ENCODE measurements at places on chromosomes 5 and 9.
A peak's percentile ranks its signal among the peaks of the same experiment; 100 is the strongest.

GRCh38 chr5:137206030-137206715, 293.0 kb downstream of the SPOCK1 start:
- DNase-seq: no peak

- DNase-seq: no peak
Observed at GRCh38 chr5:178793151-178793550, 62.7 kb upstream of the ZNF354A start.

GRCh38 chr5:39148983-39149534, 70.3 kb downstream of the FYB1 start:
- DNase-seq: no peak

DNA sequence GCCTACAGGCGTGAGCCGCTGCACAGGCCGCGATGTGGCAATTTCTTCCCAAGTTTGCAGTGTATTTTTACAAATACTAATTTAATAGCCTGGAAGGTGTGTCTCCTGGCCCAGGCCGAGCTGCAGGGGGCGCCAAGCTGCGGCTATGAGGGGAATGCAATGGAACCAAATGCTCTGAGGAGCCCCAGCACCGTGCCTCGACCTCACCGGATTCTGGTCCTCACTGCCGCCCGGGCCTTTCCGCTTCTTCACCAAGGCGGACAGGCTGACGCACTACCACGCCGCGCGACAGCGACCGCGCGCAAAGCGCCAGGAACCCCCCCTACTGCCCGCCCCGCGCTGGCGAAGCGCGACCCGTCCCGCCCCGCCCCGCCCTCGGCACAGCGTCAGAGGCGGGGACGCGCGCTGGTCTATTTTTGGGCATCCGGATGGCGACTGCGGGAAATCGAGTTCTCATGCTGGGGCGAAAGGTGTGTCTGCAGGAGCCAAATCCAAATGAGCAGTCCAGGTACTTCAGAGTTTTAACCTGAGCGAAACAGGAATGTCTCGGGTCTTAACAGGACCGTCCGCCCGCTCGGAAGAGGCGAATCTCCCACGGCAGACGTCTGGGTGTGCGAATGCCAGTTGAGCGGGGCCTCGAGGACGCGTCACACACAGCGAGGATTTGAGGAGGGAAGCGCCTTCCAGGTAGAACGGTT, 31.7 kb upstream of the PRXL2C start:
- peak; percentile 65 for DNase-seq

DNA sequence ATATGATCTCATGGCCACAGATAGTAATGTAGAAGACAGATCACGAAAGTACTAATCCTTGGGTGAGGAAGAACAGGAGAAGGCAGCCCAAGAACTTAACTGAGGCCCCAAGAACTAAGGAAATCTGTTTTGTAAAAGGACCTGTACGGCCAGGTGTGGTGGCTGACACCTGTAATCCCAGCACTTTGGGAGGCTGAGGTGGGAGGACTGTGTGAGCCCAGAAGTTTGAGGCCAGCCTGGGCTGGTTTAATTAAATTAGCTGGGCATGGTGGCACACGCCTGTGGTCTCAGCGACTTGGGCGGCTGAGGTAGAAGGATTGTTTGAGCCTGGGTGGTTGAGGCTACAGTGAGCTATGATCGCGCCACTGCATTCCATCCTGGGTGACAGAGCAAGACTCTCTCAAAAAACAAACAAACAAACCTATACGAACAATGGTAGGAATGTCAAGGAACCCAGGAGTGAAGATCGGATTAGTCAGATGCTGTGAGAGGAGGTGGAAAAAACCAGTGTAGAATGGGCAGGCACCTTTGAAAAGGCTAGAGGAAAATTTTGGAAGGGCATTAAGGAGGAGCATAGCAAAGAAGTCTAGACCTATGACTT, 283.8 kb upstream of the DMRT1 start:
- DNase-seq: no peak

DNA sequence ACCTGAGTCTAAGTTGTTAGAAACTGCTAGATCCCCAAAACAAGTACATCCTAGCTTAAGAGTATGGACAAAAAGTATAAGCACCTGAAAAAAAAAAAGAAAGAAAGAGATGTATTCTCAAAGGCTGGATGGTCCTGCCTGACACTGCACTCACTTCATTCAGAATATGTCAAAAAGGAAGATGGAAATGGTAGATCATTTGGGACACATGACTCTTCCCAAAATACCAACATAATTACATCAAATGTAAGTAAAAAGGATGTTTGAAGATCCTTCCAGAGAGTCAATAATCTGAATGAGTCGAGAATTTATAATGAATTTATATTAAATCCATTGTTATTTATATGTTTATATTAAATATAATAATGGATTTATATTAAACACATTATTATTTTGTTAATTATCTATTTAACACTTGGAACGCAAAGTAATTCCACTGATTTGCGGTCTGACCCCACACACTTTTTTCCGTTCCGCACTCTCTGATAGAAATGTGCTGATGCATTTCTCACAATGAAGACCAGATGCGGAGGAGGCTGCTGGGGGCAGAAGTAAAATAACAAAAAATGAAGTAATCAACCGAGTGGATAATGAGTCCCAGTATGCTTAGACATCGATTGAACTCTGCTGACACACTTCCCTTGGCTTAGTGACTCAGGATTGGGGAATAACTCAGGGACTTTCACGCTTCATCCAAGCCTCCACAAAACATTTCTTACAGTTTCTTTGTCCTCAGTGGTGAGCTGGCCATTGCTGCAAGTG, 201.2 kb downstream of the ADAMTS12 start:
- DNase-seq: no peak

DNA sequence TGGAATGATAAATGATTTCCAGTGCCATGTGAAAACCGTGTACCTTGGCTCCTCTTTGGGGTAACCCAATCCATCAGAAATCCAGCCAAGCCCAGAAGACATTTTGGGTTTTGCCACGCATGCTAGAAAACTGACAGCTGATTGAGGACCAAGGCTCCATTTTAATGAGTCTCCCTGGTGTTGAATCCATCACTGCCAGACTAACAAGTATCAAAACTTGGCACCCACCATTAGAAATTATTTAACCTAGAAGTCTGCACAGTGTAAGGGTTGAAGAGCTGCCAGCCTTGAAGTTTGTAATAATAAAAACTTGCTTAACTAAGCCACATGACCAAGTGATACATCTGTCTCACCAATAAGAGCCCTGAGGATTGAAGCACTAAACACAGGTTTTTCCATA, 369.9 kb downstream of the DNAH5 start:
- no peak for DNase-seq

DNA sequence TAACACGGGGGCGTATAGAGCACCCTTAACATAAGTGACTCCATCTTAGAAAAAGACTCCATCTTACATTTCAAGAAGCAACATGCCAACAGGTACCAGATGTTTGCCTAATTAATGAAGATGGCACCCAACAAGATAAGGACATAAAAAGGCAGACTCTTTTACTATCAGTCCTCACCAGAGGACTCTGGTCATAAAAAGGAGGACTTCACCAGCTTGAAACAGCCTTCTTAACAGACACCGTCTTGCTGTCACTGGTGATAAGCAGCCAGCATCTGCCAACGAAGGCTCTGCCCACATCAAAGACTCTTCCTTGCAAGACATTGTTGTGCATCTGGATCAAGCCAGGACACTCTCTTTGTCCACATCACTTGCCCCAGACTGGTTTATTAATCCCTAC, 80.3 kb downstream of the S1PR3 start:
- no peak for DNase-seq

- DNase-seq: no peak
Observed at GRCh38 chr5:144710637-144711036, 540.0 kb downstream of the KCTD16 start.

- DNase-seq: no peak
Observed at GRCh38 chr5:110063640-110064602, 374.2 kb downstream of the MAN2A1 start.

DNA sequence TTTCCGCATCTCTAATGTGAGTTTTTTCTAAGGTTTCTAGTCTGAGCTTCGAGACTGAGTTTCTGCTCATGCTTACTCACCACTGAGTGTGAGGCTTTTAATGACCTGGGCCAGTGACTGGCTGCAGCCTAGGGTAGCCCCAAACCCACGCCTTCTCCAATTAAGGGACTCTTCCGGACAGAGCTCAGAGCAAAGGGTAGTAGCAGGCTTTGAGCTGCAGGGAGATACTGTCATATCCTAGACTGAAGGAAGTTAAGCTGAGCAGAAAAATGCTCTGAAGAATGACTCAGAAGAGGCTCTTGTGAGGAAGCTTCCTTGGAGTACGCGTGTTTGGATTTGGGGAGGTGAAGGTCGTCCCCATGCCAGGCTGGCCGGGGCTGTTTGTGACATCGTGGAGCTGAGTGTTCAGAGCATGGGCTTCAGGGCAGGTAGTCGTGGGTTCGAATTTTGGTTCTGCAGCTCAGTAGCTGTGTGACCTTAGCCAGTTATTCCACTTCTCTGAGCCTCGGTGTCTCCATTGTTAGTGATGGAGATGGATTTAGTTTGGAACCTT, 3.5 kb downstream of the USP20 start:
- peak; percentile 39 for DNase-seq

DNA sequence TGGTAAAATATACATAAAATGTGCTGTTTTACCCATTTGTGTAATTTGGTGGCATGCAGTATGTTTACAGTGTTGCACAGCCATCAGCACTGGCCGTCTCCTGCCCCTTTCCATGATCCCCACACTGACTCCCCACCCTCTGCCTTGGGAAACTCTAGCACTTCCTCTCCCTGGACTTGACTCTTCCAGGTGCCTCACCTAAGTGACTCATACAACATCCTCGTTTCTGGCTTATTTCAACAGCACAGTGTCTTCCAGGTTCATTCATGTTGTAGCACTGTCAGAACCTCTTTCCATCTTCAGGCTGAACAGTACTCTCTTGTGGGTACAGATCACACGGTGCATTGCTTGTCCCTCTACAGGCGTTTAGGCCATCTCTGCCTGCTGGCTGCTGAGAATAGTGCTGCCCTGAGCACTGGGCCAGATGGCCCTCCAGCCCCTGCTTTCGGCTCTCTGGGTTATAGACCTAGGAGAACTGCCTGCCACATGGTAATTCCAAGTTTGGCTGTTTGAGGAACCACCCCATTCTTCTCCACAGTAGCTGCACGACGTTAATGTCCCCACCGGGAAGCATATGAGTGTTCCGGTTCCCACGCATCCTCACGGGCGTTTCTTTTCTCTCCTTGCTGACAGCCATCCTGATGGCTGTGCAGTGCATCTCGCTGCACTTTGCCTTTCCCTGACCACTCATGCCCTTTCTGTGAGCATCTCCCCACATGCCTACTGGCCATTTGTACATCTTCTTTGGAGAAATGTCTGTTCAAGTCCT, 211.8 kb downstream of the FANCC start:
- DNase-seq: no peak

GRCh38 chr9:121494192-121494591, 5.5 kb downstream of the GGTA1 start:
- no peak for DNase-seq

DNA sequence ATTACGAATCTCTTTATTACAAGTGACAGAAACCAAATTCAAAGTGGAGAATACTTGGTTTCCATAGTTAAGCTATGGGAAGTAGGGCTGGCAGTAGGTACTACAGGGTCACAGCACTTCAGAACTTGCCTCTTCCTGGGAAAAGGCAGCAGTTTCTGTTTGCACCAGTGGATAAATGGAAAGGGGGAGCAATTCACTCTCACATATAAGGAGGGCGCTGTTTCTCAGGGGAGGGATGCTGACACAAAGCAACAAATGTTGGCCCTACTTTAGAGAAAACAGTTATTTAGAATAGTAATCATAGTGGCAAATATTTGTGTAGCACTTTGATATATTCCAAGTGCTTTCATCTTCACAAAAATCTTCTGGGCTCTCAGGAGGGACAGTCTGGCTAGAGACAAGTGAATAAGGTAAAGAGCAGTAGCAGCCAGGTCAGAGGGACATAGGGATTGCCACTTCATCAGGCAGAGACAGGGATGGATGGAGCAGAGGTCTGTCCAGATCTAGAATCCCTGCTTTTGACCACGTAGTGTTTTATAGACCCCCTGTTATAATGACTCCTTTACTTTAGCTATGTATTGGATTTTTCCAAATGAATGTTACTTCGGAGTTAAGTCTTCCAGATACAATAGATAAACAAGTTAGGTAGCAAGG, 554.8 kb upstream of the SGCD start:
- no peak for DNase-seq

- no peak for DNase-seq
Observed at GRCh38 chr9:110949081-110949480, 89.2 kb downstream of the LPAR1 start.

GRCh38 chr9:129182625-129183494, 4.8 kb upstream of the IER5L start:
- DNase-seq: no peak

- DNase-seq: no peak
Observed at GRCh38 chr5:73691302-73692080, 65.5 kb downstream of the ARHGEF28 start.
